ENCODE measurements at places on chromosomes 12 and 14.

- no peak for DNase-seq
Observed at GRCh38 chr12:52662918-52663229, 10.9 kb upstream of the KRT2 start.

GRCh38 chr12:83470749-83471148, 784.0 kb downstream of the TMTC2 start:
- no peak for DNase-seq

- no peak for DNase-seq
Observed at GRCh38 chr12:89948271-89949175, 239.9 kb upstream of the ATP2B1 start.

GRCh38 chr14:95527387-95528002, 7.4 kb upstream of the GLRX5 start:
- DNase-seq: no peak

GRCh38 chr14:50335989-50336824, 24.1 kb downstream of the DMAC2L start:
- DNase-seq: no peak

GRCh38 chr14:73741876-73742519, 27.8 kb upstream of the PNMA1 start:
- DNase-seq: no peak

GRCh38 chr14:77556946-77557345, 58.3 kb upstream of the ISM2 start:
- DNase-seq: no peak

DNA sequence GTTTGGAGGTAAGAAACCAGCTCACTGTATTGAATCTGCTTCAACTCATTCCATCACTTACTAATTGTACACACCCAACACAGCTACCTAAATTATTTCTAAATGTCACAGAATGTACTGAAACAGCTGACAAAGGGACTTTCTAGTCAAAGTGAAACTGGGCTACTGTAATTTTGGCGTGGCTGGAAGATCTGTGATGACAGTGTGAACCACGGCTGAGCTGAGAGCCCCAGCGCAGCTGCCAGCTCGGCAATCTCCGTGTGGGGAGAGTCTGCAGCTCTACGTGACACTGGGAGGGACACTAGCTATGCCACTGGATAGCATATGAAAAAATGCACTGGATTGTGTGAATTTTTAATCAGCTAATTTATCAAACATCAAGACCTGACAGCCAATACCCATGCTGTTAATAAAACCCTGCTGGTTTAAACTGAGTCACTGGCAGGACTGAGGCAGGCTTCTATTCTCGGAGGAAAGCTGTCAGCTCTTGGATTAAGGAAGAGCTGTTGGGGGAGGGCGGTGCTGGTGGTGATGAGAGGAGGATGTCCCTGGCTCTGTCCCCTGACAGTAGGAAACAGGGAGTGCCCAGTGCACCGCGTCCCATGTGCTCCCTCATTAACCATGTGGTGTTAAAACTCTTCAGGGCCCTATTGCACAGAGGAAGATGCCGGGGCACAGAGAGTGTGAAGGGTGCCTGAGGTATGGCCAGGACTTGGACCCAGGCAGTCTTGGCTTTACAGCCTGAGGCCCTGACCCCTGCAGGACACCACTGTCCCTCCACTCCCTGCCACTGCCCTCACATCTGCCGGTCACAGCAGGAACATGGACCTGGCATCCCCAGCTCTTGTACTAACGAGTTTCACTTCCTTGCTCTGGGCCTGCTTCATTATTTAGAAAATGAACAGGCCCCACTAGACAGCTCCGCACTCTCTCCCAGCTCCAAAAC, 13.3 kb downstream of the SLC15A4 start:
- DNase-seq: no peak

DNA sequence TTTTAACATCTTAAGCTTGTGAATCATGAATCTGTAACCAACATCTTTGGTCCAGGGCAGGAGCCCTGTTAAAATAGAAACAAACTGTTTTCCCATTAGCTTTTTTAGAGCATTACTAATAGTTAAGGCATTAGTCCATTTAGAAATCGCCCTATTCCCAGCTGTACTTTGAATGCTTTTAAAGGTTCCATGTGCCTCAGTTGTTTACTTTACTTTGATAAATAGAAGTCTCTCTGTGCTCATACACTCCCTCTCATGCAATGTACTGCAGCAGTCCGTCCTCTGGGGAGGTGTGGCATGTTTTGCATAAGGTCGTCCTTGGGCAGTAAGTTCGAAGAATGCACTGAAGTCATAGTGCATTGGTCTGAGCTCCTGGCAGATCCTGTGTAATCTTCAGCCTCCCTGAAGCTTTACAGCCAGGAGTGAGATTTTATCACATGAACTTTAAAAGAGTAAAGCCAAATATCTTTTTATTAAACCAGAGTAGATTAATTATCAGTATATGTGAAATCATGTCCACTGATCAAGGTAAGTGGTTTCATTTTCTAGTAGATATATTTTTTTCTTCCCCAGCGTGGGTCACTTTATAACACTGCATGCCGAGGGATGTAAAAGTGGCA, 134.7 kb downstream of the FGD4 start:
- DNase-seq: no peak

DNA sequence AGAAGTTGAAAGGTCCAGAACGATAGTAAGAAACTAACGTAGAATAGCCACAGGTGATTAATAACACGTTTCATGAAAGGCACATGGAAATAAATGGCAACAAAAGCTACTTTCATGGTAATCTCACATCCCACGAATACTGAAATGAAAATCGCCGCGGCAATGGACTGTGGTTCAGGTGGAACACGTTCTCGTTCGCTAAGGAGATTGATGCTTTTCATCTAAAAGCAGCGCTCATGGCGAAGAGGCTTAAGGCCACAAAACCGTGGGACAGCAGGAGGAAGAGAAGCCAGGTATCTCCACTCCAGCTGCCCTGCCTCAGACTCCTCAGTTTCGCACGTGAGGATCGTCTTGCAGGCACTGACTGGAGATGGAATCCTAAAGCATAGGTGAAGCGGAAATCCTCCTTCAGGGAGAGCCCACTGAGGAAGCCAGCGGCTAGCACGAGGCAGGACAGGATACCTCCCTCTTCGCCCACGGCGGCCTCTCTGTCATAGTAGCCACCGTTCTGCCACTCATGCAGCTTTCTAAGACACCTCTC, 696 bp upstream of the GPHN start:
- no peak for DNase-seq

DNA sequence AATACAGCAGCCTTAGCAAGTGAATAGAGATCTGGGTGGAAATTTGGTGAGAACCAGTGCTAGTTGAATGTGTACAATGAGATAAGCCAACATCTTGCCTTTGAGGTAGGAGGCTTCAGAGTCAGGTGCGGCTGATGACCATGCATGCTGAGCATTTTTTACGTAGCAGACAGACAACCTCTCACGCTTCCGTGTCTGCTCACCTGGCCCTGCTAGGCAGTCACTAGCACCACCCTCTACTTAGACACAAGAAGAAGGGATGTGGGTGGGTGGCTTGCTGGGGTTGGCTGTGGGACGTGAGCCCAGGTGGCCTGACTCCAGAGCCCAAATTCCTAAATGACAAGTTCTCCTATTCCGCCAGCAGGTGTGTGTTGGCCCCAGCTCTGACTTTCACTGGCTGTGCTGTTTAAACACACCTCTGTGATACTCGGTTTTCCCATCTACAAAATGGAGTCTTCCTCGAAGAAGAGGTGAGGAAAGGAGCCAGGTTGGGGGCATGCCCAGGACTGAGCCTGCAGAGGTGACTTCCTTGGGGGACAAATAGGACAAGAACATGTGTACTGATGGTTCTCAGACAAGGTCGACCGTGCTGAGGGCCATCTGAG, 57.8 kb upstream of the BCL11B start:
- DNase-seq: no peak

GRCh38 chr12:78096909-78097597, 266.4 kb downstream of the NAV3 start:
- no peak for DNase-seq
